ENCODE measurements at places on chromosomes 11 and 22. TPM values are rescaled to one million over a fixed set of nuclear protein-coding genes. Genes with fewer than 3 reads are reported as not detected.
A peak's percentile ranks its signal among the peaks of the same experiment; 100 is the strongest.

The TEX12 gene
- total RNA-seq, result 4.0 TPM

The XNDC1N gene
- 4.9 TPM for total RNA-seq

- DNase-seq, result peak; percentile 54
- H3K4me1 ChIP-seq, result peaks cover 6% of the 10 kb centered on the region
- H3K36me3 ChIP-seq, result no peaks in the 10 kb centered on the region
- H3K27me3 ChIP-seq, result no peaks in the 10 kb centered on the region
- H3K4me3 ChIP-seq, result no peak overlapping the region
Observed at GRCh38 chr11:79794484-79795393, 353.9 kb upstream of the TENM4 start.

GRCh38 chr11:64263021-64263946, 12.0 kb downstream of the PLCB3 start:
- H3K27me3 ChIP-seq, result no peaks in the 10 kb centered on the region
- DNase-seq, result no peak
- no peak overlapping the region for H3K27ac ChIP-seq
- no peak overlapping the region for H3K4me3 ChIP-seq
- no peaks in the 10 kb centered on the region for H3K36me3 ChIP-seq
- H3K4me1 ChIP-seq, result no peaks in the 10 kb centered on the region

DNA sequence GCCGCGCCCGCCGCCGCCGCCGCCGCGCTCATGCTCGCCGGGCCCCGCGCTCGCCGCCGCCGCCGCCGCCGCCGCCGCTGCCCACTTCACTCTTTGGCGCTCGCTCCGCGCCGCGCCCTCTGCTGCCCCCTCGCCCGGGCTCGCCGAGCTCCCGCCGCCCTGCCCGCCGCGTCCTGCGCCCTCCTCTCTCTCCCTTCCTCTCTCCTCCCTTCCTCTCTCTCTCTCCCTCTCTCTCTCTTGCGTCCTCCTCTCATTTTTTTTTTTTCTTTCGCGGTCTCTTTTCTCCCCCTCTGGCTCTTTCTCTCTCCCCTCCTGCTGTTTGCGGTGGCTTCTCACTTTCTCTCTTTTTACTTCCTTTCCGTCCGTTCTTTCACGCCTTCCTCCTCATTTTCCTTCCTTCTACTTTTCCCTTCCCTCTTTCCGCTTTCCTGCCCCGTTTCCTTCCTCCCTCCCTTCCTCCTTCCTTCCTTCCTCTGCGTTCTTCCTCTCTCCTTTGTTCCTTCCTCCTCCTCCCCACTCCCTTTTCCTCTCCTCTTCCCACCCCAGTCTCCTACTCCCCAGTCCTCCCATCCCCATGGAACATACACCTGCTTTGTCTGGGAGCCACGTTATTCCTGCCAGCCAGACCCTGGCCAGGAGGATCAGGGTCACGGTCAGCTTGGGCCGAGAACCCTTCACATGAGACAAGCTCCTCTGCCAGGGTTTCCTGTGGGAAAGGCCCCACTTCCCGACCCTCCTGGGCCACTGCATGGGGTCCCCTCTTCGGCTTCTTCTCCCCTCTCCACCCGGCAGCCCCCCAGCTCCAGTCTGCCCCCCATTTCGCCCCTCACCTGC, 19.3 kb upstream of the SHISAL1 start:
- no peak overlapping the region for H3K4me3 ChIP-seq
- H3K36me3 ChIP-seq, result no peaks in the 10 kb centered on the region
- peaks cover 7% of the 10 kb centered on the region for H3K27me3 ChIP-seq
- no peak for DNase-seq
- H3K4me1 ChIP-seq, result no peaks in the 10 kb centered on the region
- no peak overlapping the region for H3K27ac ChIP-seq

The HSPB2 gene
- total RNA-seq, result 0.85 TPM

DNA sequence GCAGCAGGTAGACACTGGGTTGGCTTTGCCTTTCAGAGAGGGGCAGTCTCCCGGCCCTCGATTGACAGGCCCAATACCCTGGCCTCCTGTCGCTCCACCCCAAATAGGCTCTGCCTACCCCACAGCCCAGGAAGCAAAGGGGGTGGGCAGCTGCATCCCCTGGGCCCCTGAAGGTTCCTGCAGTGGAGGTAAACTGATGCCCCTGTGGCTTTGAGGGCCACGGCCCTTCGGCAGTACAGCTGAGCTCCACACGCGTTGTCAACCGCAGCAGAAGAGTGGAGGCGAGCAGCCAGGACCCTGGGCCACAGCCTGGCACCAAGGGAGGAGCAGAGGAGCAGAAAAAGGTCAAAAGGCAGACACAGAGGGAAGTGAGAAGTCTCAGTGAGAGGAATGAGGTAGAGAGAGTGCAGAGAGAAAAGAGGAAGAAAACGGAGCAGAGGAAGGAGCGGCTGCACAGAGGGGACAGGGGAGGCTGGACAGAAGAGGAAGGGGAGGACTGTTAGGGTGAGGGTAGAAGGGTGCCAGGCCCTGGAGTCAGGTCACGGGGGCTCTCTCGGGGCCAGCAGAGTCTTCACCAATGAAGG, 64.0 kb downstream of the SLC22A12 start:
- no peak overlapping the region for H3K27ac ChIP-seq
- no peak for DNase-seq
- no peaks in the 10 kb centered on the region for H3K36me3 ChIP-seq
- no peak overlapping the region for H3K4me3 ChIP-seq
- H3K4me1 ChIP-seq, result no peaks in the 10 kb centered on the region
- H3K27me3 ChIP-seq, result no peaks in the 10 kb centered on the region

DNA sequence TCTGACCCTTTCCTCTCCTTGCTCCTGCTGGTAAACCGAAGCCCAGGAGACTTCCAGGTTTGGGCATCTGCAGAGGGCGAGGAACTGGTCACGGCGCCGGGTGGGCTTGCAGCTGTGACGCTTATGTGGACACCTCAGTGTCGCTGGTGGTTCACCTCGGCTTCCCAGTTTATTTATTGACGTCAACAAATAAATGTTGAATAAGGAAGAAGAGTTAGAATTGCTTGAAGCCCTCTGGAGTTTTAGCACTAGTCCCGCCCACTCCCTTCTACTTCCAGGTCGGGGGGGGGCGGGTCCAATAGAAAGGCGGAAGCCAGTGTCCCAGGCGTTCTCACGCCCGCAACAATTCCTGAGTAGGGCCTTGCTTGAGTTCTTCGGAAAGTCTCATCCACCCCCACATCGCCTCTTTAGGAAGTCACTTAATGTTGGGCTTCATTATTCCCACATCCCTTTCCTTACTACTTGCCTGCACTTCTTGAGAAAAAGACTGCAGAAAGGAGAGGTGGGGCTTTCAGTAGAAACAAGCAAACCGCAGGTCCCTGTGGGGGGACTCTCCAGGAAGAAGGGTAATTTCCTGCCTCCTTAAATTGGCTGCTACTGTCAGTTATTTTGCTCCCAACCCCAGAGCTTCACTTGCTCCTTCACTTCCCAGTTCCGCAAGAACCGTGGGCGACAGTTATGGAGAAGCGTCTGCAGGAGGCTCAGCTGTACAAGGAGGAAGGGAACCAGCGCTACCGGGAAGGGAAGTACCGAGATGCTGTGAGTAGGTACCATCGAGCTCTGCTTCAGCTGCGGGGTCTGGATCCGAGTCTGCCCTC, at the start of gene TTC9C:
Gene TTC9C, plus strand, starts transcription at position 316 of the 818 bp plus-strand sequence. Its CDS starts 363 bp downstream, at position 679.
- peaks cover 9% of the 10 kb centered on the region for H3K4me1 ChIP-seq
- peak within 1 kb of the TSS; percentile 89 for H3K27ac ChIP-seq
- no peaks in the 10 kb centered on the region for H3K36me3 ChIP-seq
- peak within 1 kb of the TSS; percentile 90 for H3K4me3 ChIP-seq

The PVALB gene
- total RNA-seq, result not detected

DNA sequence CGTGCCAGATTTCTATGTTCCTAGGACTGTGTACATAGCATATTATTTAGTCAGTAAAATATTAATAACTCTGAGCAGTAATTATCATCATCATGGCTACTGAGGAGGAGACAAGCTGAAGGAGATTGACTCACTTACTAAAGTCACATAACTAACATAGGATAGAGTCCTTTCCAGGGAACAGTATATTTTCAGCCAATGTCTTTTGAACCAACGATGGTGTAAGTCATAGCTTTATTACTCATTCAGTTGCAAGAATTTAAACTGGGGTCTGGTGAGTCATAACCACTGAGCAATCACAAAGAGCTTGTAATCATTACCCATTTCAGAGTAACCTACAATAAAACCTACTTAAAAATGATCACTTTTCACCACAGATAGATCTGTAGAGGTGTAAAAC, 1564.8 kb upstream of the TENM4 start:
- H3K27me3 ChIP-seq, result no peaks in the 10 kb centered on the region
- H3K36me3 ChIP-seq, result no peaks in the 10 kb centered on the region
- H3K4me1 ChIP-seq, result no peaks in the 10 kb centered on the region
- no peak for DNase-seq
- H3K4me3 ChIP-seq, result no peak overlapping the region
- no peak overlapping the region for H3K27ac ChIP-seq

The TRIM21 gene
- total RNA-seq, result 11.5 TPM

The ZNF280B gene
- total RNA-seq, result 0.50 TPM

- H3K4me3 ChIP-seq, result no peak overlapping the region
- H3K27me3 ChIP-seq, result no peaks in the 10 kb centered on the region
- DNase-seq, result no peak
- no peaks in the 10 kb centered on the region for H3K36me3 ChIP-seq
Observed at GRCh38 chr11:1691026-1691877, 5.7 kb upstream of the KRTAP5-6 start.

DNA sequence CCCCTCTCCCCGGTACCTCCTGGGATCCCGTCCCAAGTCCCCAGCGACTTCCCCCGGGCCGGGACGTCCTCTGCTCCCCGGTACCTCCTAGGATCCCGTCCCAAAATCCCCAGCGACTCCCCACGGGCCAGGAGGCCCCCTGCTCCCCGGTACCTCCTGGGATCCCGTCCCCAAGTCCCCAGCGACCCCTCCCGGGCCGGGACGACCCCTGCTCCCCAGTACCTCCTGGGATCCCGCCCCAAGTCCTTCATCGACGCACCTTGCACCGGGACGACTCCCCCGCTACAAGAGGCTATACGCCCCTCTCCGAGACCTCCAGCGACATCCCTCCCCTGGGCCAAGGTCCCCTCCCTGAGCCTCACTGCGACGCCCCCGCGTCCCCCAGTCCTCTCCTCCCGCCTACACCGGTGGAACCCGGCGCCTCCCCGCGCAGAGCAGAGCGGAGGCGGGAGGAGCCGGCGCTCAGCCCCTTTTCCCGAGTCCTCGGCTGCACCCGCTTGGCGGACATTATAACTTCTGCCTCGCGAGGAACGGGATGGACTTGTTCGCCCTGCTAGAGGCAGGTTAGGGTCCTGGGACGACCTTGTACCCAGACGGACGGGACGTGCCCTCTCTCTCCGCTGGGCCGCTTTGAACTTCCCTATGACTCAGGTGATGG, 912 bp downstream of the KREMEN1 start:
- H3K27me3 ChIP-seq, result no peaks in the 10 kb centered on the region
- peak overlapping the region; percentile 75 for H3K4me3 ChIP-seq
- peak; percentile 50 for DNase-seq
- H3K36me3 ChIP-seq, result no peaks in the 10 kb centered on the region
- peak overlapping the region; percentile 80 for H3K27ac ChIP-seq

- H3K4me1 ChIP-seq, result no peaks in the 10 kb centered on the region
- H3K27me3 ChIP-seq, result no peaks in the 10 kb centered on the region
- no peak for DNase-seq
- no peak overlapping the region for H3K27ac ChIP-seq
Observed at GRCh38 chr11:73461964-73462363, 85.8 kb downstream of the RELT start.

The PKDREJ gene
- total RNA-seq, result not detected

DNA sequence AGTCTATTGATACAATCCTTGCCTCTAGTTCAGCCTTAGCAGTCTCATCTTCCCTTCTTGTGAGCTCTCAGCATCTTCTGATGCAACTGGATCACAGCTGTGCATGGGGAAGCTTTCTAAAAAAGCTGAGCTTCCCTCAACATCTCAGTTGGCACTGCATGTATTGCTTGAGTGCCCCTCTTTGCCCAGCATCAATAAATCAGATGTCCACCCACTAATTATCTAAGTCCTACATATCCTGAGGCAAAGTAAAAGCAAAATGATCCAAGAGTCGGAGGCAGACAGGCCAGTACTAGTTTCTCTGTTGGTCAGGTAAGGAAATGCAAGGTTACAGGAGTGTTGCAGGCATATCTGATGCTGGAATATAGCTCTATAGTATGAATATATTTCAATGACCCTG, 334.5 kb upstream of the NCAM1 start:
- H3K4me3 ChIP-seq, result no peak overlapping the region
- DNase-seq, result no peak
- H3K27me3 ChIP-seq, result no peaks in the 10 kb centered on the region
- H3K4me1 ChIP-seq, result no peaks in the 10 kb centered on the region
- H3K27ac ChIP-seq, result no peak overlapping the region

The SPDYC gene
- total RNA-seq, result not detected

DNA sequence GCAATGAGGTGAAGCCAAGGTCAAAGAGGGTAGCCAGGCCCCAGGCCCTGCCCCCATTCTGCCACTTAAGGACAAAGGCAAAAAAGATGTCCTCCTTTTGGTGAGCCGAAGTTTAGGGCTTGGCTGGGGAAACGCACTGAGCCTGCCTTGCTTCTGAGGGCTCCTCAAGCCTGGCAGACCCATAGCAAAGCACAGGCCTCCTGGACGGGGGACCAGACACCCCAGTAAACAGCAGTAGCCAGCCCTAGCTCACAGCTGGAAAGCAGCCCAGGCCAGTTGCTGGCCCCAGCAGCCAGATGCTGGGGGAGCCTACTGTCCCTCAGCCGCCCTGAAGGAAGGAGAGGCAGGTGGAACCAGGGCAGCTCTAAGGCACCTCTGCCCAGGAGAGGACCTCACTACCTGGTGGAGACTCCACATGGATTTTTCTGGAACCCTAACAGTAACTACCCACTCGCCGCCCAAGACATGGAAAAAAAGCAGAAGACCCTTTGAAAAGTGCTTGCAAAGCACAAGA, 3.8 kb upstream of the PYGM start:
- H3K4me3 ChIP-seq, result no peak overlapping the region
- no peaks in the 10 kb centered on the region for H3K27me3 ChIP-seq
- no peak for DNase-seq
- H3K36me3 ChIP-seq, result peaks cover 22% of the 10 kb centered on the region
- peaks cover 6% of the 10 kb centered on the region for H3K4me1 ChIP-seq

The OTUB1 gene
- 79.6 TPM for total RNA-seq

DNA sequence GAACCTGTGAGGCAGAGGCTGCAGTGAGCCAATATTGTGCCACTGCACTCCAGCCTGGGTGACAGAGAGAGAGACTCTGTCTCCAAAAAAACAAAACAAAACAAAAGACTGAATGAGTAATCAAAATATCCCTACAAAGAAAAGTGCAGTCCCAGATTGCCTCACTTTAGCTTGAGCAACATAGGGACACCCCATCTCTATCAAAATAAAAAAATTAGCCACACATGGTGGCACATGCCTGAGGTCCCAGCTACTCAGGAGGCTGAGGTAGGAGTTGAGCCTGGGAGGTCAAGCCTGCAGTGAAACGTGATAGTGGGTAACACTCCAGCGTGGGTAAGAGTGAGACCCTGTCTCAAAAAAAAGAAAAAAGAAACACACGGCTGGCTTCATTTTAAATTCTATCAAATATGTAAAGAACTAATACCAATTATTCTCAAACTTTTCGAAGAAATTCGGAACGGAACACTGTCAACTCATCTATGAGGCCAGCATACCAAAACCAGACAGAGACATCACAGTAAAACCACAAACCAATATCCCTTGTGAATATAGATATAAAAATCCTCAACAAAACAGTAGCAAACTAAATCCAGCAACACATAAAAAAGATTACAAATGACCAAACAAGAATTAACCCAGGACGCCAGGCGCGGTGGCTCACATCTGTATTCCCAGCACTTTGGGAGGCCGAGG, 12.9 kb downstream of the CHEK2 start:
- no peak for DNase-seq
- H3K4me3 ChIP-seq, result no peak overlapping the region
- no peaks in the 10 kb centered on the region for H3K27me3 ChIP-seq
- H3K36me3 ChIP-seq, result no peaks in the 10 kb centered on the region
- no peaks in the 10 kb centered on the region for H3K4me1 ChIP-seq

GRCh38 chr11:44862558-44863101, 88.1 kb downstream of the TP53I11 start:
- H3K36me3 ChIP-seq, result no peaks in the 10 kb centered on the region
- no peak overlapping the region for H3K4me3 ChIP-seq
- peak overlapping the region; percentile 62 for H3K27ac ChIP-seq
- H3K27me3 ChIP-seq, result no peaks in the 10 kb centered on the region
- no peaks in the 10 kb centered on the region for H3K4me1 ChIP-seq

The CALCA gene
- total RNA-seq, result 4.1 TPM

The CD3D gene
- 0.55 TPM for total RNA-seq

Data from prostate gland (tissue), 2 donors.